ENCODE measurements at places on chromosomes 5 and 9.

GRCh38 chr5:100623719-100624118 is 88.5 kb downstream of the FAM174A start:
- H3K27ac ChIP-seq: no peak overlapping the region
- no peak for DNase-seq
- H3K36me3 ChIP-seq: no peaks in the 10 kb centered on the region

DNA sequence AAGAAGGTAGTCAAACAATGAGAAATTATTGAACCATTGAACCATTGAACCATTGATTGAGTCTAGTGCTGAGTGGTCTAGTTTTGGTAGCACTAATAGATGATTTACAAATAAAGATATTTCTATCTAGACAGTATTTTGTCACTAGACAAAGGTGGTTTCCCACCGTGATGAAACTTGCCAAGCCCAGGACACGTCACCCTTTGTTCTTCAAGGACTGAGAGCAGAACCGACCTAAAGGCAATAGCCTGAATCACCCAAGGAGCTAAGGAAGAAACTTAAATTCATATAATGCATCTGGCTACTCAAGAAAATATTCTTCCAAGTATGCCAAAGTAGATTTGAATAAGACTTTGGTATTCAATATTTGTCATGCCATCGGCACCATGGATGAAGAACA is 103.3 kb downstream of the ESM1 start:
- no peak for DNase-seq
- H3K27me3 ChIP-seq: peaks cover 50% of the 10 kb centered on the region
- peaks cover 10% of the 10 kb centered on the region for H3K4me1 ChIP-seq
- H3K27ac ChIP-seq: no peak overlapping the region
- H3K36me3 ChIP-seq: peaks cover 2% of the 10 kb centered on the region

DNA sequence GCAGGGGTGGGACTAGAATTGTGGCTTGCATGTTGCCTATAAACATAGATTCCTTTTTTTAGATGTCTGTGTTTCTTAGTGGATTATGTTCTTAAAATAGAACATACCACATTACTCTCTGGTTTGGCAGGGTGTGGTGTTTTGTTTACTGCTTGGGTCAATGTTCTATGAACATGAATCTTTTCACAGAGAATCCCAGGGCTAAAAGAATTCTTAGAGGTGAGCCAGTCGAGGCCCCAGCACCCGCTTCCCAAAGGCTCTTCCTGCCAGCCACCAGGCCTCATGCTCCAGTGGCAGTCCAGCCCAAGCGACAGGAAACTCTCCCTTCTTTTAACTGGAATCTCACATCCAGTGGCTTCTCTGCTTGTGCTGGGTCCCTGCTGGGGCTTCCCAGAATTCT is 126.6 kb downstream of the C9orf152 start:
- H3K36me3 ChIP-seq: no peaks in the 10 kb centered on the region
- peaks cover 12% of the 10 kb centered on the region for H3K4me1 ChIP-seq
- H3K27ac ChIP-seq: no peak overlapping the region
- H3K27me3 ChIP-seq: no peaks in the 10 kb centered on the region

GRCh38 chr9:88748566-88749261 is 213.7 kb downstream of the NXNL2 start:
- H3K36me3 ChIP-seq: no peaks in the 10 kb centered on the region
- no peak for DNase-seq
- H3K27ac ChIP-seq: no peak overlapping the region
- no peak overlapping the region for H3K4me3 ChIP-seq
- H3K4me1 ChIP-seq: no peaks in the 10 kb centered on the region

DNA sequence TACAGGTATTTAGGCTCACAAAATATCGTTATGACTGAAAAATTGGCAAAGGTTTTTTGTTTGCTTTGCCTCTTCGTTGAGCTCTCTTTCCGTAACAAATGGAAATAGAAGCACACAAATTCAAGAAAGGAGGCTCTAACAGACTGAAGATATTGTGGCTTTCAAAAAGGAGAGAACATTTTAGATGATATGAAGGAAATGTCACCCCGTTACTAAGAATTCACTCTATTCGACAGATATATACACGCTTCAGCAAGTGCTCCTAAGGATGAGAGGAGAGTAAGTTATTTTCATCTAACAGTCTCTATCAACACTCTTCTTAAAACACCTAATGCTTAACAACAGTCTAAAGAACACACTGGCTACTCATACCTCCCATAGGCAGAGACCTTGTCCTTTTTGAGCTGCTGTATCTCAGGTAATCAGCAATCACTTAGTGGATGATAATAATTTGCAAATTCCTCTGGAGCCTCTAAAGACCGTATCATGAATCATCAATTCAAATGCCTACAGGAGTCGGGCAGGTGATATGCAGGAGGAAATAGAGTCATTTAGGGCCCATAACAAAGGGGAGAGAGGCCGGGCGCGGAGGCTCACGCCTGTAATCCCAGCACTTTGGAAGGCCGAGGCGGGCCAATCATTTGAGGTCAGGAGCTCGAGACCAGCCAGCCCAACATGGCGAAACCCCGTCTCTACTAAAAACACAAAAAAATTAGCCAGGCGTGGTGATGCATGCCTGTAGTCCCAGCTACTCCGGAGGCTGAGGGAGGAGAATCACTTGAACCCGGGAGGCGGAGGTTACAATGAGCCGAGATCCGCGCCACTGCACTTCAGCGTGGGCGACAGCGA is 1.4 kb upstream of the HSDL2 start:
- H3K4me3 ChIP-seq: peak overlapping the region; percentile 100
- H3K4me1 ChIP-seq: peaks cover 39% of the 10 kb centered on the region
- H3K36me3 ChIP-seq: no peaks in the 10 kb centered on the region
- peak overlapping the region; percentile 99 for H3K27ac ChIP-seq

DNA sequence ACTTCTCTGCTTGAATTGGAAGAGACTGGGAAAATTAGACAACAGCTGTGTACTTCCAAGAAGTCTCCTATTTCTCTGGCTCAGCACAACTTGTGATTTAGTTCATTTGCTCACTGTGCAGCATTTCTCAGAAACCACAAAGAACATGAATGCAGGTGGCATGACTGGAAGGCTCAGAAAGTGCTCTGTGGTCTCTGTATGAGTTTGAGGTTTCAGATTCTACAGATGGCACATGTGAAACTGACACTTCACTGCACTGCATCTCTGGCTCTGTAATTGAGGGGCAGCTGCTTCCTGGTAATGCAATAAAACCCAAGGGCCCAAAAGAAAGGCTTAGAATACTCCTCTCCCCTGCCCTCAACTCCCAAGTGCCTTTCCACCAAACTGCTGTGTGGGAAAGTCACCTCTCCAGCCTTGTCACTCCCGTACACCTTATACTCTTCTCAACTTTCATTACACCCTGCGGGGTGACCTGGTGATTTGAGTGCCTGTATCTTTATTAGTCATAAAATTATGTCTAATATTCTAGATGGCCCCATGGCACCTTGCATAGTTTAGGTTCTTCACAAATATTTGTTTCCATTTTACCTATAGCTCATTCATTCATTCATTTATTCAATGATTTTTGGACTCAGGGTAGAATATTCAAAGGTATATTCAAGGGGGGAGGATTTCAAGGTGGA is 82.5 kb downstream of the ESM1 start:
- H3K27me3 ChIP-seq: peaks cover 36% of the 10 kb centered on the region
- no peaks in the 10 kb centered on the region for H3K36me3 ChIP-seq
- H3K4me3 ChIP-seq: no peak overlapping the region
- peak; percentile 75 for DNase-seq

GRCh38 chr9:5843794-5844471 is 11.0 kb upstream of the ERMP1 start:
- H3K27me3 ChIP-seq: no peaks in the 10 kb centered on the region
- peak; percentile 39 for DNase-seq
- peak overlapping the region; percentile 33 for H3K4me3 ChIP-seq
- no peaks in the 10 kb centered on the region for H3K36me3 ChIP-seq

- peak; percentile 85 for DNase-seq
- H3K27me3 ChIP-seq: no peaks in the 10 kb centered on the region
- H3K4me1 ChIP-seq: peaks cover 35% of the 10 kb centered on the region
- H3K36me3 ChIP-seq: no peaks in the 10 kb centered on the region
- peak overlapping the region; percentile 97 for H3K27ac ChIP-seq
Observed at GRCh38 chr9:123339666-123340510, 16.1 kb upstream of the CRB2 start.

DNA sequence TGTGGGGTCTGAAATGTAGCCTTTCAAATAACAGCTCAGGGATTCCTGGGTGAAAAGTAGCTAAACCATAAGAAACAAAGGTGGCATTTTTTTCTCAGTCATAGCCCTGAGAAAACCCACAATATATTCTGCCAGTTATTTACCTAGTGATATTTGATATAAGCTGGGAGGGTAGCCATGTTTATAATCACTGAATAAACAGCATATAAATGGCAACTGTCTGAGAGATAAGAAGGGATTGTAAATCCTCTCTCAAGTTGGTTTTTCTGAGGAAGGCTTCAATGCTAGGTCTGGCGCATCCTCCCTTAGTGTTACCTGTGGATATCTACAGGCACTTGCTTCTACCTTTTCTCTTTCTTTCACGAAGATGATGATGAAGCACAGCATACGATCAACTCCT is 1080.5 kb upstream of the DMAC1 start:
- H3K4me1 ChIP-seq: no peaks in the 10 kb centered on the region
- H3K27me3 ChIP-seq: peaks cover 6% of the 10 kb centered on the region
- no peak overlapping the region for H3K4me3 ChIP-seq
- DNase-seq: no peak
- H3K36me3 ChIP-seq: no peaks in the 10 kb centered on the region

DNA sequence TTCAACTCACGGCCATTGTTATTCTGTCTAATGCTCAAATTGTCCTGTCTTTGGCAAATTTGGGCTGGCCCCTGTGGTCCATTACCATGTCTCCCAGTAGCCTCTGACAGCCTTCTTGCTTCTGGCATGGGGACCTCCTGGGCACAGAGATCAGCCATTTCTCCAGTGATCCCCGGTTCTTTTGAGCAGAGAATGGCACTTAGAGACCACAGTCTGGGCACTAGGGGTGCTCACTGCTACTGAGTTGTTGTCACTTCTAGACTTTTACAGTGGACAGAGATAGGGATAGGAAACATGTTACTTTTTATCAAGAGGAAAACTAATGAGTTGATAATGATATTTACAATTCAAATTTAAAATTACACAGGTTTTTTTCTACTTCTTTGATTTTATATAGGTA is 47.6 kb upstream of the BARHL1 start:
- no peaks in the 10 kb centered on the region for H3K4me1 ChIP-seq
- no peaks in the 10 kb centered on the region for H3K36me3 ChIP-seq
- no peak overlapping the region for H3K4me3 ChIP-seq
- H3K27ac ChIP-seq: no peak overlapping the region
- no peak for DNase-seq

DNA sequence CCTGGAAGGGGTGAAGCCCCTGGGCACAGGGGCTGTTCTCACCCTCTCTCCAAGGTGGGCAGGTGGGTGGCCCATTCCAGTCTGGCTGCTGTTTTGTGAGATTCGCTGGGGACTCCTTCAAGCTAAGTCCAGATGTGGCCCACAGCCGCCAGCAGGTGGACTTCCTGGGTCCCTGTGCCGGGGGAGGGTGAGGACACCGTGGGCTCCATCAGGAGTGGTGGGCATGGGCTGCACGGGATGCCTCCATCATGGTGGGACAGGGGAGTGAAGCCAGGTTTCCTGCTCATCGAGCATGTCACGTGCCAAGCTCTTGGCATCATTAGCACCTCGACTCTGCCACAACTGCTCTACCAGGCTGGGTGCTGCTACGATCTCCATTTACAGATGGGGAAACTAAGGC is 1.8 kb downstream of the NCS1 start:
- no peaks in the 10 kb centered on the region for H3K36me3 ChIP-seq
- peaks cover 12% of the 10 kb centered on the region for H3K27me3 ChIP-seq
- no peak for DNase-seq
- H3K4me1 ChIP-seq: peaks cover 5% of the 10 kb centered on the region
- H3K4me3 ChIP-seq: peak overlapping the region; percentile 80

GRCh38 chr5:31173614-31174013 is 19.9 kb upstream of the CDH6 start:
- DNase-seq: no peak
- no peaks in the 10 kb centered on the region for H3K27me3 ChIP-seq
- no peak overlapping the region for H3K27ac ChIP-seq
- H3K4me3 ChIP-seq: no peak overlapping the region

DNA sequence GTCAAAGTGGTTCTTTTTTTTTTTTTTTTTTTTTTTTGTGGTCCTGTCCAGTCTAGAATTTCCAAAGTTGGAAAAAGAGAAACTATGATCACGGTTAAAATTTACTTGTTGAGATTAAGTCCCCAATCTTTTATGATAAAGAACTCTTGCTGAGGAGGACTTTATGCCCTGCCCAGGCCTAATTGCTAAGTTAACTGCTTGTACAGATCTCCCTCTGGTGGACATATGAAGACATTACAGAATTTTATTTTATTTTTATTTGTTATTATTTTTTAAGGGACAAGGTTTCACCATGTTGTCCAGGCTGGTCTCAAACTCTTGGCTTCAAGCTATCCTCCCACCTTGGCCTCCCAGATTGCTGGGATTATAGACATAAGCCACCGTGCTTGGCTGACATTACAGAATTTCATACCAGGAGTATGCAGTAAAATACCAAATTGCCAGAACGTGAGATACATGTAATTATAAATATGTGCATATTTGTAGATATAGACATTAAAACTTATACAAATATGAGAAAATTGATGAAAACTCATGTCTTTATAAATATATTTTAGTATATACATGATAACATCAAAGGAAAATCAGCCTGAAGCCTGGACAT is 91.2 kb downstream of the RFK start:
- H3K27ac ChIP-seq: no peak overlapping the region
- H3K4me3 ChIP-seq: no peak overlapping the region
- H3K27me3 ChIP-seq: peaks cover 9% of the 10 kb centered on the region
- H3K36me3 ChIP-seq: no peaks in the 10 kb centered on the region
- peak; percentile 21 for DNase-seq
- H3K4me1 ChIP-seq: no peaks in the 10 kb centered on the region

- DNase-seq: no peak
- H3K4me1 ChIP-seq: no peaks in the 10 kb centered on the region
- H3K27ac ChIP-seq: peak overlapping the region; percentile 1
- H3K4me3 ChIP-seq: no peak overlapping the region
- H3K27me3 ChIP-seq: no peaks in the 10 kb centered on the region
Observed at GRCh38 chr9:128484686-128485413, 19.7 kb upstream of the GLE1 start.

DNA sequence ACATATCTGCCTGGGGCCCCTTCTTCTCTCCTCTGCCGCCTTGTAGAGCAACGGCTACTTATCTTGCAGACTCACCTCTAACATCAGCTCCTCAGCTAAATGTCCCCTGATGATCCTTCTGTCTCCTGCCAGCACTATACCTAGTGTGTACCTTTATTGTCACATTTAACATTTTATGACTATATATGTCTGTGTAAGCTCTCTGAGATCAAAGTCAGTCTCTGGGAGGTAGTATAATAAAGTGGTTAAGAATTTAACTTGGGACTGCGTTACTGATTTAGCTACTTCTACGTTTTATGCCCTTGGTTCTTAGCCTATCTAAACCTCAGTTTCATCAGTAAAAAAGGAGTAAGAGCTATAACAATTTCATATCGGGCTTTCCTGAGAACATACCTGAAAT is 2.2 kb downstream of the TMED7 start:
- no peak overlapping the region for H3K27ac ChIP-seq
- no peak for DNase-seq
- H3K27me3 ChIP-seq: no peaks in the 10 kb centered on the region
- H3K4me1 ChIP-seq: peaks cover 22% of the 10 kb centered on the region
- peaks cover 12% of the 10 kb centered on the region for H3K36me3 ChIP-seq

Measured in activated naive CD4-positive, alpha-beta T cell treated with anti-CD3 and anti-CD28 coated beads for 36 hours (primary cell).